ENCODE measurements at places on chromosomes 16 and 17.

- DNase-seq = no peak
Observed at GRCh38 chr17:65790241-65790640, 228.8 kb upstream of the AXIN2 start.

DNA sequence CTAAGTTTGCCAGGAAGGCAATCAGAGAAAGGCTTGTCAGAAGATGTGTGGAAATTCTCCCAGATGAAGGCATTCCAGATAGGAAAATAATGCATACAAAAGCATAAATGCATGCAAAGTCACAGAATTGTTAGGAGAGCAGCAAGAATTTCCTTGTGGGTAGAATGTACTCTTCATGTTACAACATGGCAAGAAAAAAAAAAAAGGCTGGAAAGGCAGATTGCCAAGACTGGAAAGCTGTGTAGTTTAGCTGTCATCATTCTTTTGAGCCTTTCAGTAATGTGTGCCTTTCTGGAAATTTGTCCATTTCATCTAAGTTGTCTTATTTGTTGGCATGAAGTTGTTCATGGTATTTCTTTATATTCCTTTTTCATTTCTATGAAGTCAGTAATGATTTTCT lies 71.0 kb upstream of the EFCAB3 start:
- DNase-seq = no peak

DNA sequence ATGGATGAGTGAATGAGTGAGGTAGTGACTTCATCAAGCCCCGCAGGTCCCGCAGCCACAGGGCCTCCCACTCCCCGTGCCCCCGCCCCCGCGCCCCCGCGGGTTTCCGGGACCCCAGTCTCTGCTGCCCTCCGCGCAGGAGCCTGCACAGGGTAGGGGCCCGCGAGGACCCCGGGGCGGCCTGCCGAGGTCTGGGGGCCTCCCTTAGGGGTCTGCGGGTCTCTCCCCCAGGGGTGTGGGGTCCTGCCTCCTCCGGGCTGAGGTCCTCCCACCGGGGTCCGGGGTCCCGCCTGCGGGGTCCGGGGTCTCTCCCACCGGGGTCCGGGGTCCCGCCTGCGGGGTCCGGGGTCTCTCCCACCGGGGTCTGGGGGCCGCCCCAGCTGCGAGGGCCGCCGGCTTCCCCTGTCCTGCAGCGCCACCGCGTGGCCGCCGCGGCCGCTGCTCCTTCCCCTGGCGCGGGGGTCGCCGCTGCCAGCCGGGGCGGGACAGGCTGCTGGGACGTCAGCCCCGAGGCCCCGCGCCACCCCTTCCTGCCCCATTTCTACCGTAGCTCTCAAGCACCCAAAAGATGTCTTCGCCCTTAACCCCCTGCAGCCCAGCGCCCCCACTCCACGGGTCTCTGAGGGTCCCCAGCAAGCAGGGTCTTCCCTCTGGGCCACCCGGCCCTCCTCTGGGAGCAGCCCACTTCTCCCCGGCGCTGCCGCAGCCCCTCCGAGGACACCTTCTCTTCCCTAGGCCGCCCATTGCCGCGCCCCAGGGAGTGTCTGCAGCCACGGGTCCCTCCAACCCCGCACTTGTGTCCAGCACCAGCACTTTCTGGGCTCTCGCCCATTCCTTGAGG lies 10.4 kb upstream of the CHMP6 start:
- DNase-seq = no peak

- no peak for DNase-seq
Observed at GRCh38 chr17:15493693-15494035, 26.2 kb upstream of the CDRT4 start.

DNA sequence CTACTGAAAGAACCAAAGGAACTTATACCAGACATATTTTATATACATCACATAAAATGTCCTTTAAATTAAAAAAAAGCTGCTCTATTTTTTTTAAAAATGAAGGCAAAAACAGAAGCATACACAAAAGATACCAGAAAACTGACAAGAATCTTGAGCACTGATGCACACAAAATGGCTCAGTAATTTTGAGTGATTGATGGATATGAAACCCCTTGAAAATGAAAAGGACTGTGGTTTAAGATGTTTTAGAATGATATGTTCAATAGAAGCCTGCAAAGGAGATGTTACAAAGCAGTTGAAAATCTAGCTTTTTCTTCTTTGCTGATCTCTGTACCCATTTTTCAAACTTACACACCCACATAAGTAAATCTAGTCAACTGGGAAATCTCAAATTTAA lies 2.7 kb downstream of the C16orf87 start:
- no peak for DNase-seq

GRCh38 chr16:71514476-71514875 lies 11.8 kb upstream of the CHST4 start:
- DNase-seq = no peak

DNA sequence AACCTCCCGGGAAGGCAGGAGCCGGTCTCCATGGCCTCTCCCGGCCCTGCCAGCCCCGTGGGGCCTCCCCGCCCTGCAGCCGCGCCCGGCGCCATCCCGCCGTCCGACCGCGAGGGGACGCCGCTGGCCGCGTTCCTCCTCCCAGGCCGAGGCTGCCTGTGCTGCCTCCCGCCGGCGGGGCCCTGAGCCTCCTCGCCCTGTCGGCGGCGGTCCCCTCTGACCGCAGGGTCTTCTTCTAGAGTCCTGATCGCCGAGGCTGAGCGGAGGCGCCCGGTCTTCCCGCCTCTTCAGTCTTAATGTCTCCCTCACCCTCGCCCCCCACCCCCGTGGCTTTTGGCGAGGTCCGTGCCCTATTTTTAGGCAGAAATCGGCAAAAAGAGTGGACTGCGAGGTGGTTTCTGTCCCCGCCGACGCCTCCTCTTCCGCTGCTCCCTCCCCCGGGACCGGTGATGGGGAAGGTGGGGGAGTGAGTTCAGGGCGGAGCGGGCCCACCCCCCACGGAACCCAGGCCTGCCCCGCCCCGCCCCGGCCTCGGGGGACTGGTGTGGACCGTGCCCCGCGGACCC lies 794 bp upstream of the CPNE7 start:
- peak; percentile 37 for DNase-seq

DNA sequence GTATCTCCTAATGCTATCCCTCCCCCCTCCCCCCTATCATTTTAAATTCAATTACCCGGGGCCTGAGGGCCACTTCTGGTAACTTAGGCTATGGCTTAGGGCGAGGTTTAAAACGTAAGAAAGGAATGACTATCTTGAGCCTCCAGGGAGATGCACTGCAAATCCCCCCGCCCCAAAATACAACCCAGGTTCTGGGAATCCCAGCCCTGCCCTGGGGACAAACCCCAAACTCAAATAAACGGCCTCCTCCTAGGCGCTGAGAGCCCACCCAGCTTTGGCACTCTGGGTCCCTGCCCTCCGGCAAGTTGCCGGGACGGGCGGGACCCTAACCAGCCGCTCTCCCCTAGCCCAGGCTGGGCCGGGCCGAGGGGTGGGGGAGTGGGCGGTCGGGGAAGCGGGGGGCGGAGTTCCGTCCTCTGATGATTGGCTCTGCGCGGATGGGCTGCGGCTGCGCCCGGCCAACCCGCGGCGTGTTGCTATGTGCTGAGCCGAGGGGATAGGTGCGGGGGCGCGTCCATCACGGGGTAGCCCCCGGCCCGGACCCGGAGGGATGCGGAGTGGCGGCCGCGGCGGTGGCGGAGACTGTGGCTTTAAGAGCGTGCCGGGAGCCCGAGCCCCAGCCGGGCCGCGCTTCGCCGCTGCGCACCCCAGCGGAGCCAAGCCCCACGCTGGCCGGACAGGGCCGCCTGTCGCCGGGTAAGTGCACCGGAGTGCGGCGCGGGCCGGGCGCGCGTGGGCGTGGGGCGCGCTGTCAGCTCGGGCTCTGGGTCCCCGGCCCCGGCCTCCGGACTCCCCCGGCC lies at the start of gene YPEL2:
TSS of gene YPEL2 (plus strand) at position 527 of the 800 bp plus-strand sequence. CDS start 21,755 bp downstream, outside the sequence.
- DNase-seq = peak; percentile 86
